ENCODE measurements at places on chromosomes 1 and 21. TPM values are rescaled to one million over a fixed set of nuclear protein-coding genes. Genes with fewer than 3 reads are reported as not detected.

Gene C1orf141
- total RNA-seq = not detected

Gene L1TD1
- total RNA-seq = not detected

Gene PADI2
- 0.04 TPM for total RNA-seq

Gene ECM1
- 18.6 TPM for total RNA-seq

Gene TRIM58
- total RNA-seq = 12.9 TPM

Gene KIFAP3
- total RNA-seq = 22.2 TPM

Gene COL9A2
- total RNA-seq = 10.6 TPM

Gene AADACL4
- total RNA-seq = not detected
